Left ventricle myocardium superior (tissue), 1 donor: ENCODE measurements at places on chromosomes 5 and 9.

- no peak for DNase-seq
Measured at GRCh38 chr5:134892282-134892681, 12.6 kb upstream of the PCBD2 start.

DNA sequence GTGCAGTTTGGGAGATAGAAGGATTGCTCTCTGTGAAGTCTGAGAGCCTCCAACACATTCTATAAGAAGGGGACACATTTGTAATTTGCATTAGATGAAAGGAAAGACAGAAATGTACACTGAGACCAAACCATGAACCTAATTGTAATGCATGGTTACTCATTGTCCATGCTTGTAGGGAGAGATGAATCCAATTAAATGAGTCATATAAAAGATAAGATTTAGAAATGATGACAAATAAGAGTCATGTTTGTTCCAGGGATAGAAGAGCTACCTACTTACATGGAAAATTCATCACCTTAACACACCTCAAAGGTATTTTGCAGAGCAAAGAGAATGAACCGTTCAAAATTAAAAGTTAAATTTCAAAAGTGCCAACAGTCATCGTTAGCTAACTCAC is 85.1 kb downstream of the FBXL7 start:
- DNase-seq: no peak

DNA sequence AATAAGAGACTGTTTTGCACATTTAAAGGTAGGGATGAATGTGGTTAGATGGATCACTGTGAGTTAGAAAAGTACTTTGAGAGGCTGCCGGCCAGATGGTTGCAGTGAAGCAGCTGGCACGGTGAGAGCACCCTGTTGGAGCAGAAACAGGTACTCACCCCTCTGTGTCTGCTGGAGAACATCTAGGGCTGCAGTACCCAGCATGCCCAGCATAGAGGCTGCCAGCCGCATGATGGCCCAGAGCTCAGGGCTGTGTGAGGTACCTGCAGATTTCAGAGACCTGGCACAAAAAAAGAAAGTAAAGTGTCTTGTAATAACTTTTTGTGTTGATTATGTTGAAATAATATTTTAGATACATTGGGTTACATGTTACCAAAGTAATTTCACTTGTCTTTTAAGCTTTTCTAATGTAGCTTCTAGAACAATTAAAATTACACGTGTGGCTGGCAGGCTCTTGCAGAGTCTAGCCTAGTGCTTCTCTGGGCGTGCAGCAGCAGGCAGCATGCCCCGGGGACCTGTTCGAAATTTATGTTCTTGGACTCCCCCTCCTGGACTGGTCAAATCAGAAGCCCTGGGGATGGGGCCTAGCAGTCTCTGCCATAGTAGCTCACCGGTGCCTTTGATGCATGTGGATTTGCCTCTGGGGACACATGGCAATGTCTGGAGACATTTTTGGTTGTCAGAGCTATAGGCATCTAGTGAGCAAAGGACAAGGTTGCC is 11.1 kb downstream of the WDR5 start:
- DNase-seq: no peak

DNA sequence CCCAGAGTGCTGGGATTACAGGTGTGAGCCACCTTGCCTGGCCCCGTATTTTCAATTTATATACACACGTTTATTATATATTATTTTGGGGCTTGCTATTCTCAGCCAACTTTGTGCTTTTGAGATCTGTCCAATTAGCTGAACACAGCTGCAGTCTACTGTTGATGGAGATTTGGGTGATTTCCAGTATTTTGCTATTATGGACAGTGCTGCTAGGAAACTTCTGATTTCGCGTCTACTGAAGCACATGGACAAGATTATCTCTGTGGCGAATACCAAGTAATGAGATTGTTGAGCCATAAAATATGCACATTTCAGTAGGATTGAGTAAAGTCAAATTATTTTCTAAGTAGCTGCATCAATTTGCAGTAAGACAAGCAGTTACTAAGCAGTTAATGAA is 1731.2 kb upstream of the CDH6 start:
- DNase-seq: no peak

DNA sequence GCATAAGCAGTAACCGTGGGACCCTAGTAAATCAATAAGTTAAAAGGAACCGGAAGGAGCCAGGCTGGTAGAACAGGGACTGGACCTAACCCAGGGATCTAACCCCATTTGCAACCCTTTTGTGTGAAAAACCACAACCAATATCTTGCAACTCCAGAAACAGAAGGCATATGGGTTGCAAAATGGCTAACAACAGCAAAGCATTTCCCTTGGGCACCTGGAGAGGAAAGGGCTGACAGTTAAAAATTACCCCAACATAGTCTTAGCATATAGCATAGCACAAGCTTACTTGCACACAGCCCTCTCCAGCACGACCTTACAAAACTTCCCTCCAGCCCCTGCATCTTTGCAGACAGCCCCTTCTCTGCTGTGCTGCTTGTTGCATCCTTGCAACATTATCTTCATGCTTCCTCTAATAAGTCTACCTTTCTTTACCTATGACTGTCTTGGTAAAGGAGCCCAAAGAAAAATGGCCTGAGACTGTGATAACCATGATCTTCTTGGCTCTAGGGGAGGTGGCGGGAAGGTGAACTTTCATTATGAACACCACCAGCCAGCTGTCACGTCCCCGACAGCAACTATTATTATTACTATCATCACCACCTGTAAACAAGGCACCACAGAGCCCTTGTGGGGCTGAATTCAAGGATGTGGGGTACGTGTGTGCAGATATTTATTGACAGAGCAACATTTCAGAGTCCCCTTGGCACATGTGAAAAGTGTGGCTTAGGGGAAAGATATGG is 49.8 kb downstream of the PRRC1 start:
- DNase-seq: no peak

DNA sequence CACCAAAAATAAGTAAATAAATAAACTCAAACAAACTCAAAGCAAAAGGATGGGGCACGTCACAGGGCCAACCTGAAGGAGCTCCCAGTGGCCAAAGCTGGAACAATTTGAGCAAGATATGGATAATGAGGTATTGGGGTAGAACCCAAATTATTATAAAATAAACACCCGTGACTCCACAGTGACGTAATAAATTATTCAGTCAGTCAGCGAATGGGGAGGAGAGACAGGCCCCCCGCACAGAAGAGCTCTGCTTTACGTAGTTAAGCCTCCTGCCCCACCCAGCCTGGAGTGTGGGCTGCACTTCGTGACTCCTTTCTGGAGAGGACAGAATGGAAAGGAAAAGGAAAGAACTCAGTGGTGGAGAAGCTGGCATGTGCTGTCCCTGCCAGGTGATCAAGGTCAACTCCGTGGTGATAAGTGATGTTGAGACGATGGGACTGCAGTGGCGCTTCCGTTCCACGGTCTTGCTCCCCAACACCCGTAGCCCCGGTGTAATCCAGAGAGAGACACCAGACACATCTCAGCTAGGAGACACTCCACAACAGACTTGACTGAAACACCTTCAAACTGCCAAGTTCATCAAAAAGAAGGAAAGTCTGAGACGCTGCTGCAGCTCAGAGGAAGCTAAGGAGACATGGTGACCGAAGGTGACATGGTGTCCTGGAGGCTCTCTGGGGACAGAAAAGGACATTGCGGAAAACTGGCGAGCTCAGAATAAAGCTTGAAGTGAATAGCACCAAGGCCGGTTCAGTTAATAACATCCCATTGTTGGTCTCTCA is 83.3 kb upstream of the COL5A1 start:
- DNase-seq: no peak
